ENCODE measurements at places on chromosomes 5 and 9.

DNA sequence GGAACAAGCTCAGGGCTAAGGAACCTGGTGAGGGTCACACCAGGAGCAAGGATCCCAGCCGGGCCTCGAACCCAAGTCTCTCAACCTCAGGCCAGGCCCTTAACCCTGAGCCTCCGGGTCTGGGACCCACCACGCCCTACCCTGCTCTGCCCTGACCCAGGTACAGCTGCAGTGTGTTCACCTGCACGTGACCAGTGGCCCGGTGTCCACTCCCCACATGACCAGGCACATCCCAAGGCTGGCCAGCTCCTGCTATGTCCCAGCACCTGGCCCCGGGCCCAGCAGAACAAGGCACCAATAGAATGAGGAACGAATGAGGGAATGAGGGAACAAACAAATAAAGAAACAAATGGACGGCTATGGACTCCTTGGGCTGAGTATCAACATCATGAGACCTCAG, 112.0 kb upstream of the SARDH start:
- DNase-seq = no peak

- no peak for DNase-seq
These were observed 42.7 kb downstream of the HSDL2 start for GRCh38 chr9:112422417-112423148.

GRCh38 chr5:117812861-117813260, 1175.5 kb downstream of the DTWD2 start:
- no peak for DNase-seq

- DNase-seq = no peak
These were observed 217.4 kb upstream of the FBXL7 start for GRCh38 chr5:15282611-15283010.

- no peak for DNase-seq
These were observed 16.5 kb downstream of the UGCG start for GRCh38 chr9:111913159-111913558.

GRCh38 chr9:133901184-133901835, 90.8 kb downstream of the VAV2 start:
- DNase-seq = no peak

DNA sequence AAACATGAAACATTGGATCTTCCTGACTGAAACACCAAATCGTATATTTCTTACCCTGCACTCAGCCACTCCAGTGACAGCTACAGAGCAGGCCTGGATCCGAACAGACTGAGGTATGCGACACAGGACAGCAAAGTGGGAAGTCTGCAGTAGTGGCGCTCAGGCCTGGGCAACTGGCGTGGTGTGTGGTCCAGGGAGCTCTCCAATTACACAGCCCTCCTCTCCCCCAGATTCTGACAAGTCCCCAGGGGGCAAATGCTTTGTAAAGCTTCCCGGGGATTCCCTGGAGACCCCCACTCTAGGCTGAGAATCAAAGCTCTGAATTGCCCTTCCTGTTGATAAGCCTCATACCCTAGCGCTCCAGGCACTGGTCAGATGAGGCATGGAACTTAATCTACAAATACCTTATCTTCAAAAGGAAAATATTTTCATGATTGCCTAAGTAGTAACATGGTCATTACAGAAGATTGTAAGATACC, 104.8 kb upstream of the ERCC6L2 start:
- DNase-seq = no peak

DNA sequence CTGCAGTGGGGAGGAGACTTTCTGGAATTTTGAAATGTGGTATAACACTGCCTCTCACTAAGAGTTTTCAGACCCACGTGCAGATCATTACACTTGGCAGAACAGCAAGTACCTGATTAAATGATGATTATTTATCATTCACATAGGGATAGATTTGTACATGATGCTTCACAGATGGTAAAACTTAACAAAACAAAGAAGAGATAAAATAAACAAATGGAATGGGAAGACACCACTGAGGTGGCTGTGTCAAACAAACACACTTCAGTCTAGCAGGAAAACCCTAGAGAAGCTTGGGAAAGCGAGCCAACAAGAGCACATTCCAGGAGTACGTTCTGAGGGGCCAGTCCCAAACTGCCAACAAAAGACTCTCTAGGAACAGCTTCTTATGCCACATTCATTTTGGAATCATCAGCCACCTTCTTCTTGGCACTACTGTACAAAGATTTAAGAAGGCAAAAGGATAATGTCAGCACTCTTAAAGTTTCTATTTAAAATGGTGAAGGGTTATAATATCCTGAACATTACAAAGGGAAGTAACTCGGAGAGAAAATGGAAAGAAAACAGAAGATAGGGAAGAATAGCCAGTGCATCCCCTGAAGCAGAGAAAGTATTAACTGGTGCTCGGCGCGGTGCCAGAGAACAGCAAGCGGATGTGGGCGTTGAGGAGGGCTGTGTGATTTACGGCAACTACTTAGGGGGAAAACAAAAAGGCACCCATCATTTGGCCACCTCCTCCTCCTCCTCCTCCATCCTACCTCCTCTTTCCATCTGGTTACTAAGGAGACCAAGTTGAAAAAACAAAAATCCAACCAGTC, 1.6 kb downstream of the MED27 start:
- DNase-seq = peak; percentile 24

DNA sequence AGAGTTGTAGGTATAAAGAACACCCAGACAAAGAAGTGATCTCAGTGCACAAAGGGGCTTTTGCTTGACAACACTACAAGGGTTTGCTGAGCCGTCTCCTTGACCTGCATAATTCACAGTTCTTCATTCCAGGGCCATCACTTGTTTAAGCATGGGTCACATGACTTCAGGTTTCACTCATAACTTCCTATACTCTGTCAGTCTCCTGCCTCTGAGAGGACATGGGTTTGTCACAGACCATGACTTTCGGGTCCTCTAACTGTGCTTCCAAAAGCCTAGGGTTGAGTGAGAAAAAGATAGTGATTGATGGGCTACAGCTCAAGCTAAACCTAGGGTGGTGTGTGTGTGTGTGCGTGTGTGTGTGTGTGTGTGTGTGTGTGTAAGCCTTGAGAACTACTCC, 166.4 kb downstream of the CDH6 start:
- no peak for DNase-seq

DNA sequence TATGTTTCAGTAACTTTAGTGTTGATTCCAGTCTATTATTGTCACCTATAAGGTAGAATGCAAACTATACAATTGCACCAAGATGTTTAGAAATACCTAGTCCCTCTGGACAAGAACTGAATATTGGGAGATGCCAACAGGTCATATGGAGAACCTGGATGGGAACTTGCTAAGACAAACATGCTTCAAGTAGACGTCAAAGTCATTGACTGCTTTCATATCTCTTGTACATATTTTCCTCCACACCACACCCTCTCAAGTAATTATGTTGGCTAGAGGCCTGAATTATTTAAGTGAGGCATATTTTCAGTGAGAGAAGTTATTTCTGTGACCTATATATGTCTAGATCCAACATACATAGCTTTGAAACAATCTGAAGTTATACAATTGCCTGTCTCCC, 453.3 kb downstream of the ELAVL2 start:
- no peak for DNase-seq
